Right atrium auricular region (tissue), 2 donors: ENCODE measurements at places on chromosomes 12 and 14.

- DNase-seq: no peak
Observed at GRCh38 chr12:34306133-34306830, 284.0 kb downstream of the ALG10 start.

DNA sequence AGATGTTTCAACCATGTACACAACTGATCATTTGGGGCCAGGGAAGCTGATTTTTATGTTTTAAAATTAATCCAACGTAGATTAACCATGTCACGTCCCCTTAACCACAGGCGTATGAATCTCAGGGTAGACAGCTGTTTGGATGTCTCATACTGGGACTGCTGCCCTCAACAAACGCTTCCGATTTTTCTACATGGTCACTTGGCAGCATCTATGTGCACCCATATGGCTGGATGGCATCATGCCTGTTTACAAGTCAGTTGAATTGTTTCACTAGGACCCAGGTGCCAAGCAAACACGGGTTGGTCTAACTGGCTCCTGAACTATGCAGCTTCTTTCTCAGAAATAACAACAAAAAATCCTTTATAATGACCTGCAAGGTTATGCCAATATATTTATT is 393.8 kb downstream of the NPAS3 start:
- DNase-seq: no peak

DNA sequence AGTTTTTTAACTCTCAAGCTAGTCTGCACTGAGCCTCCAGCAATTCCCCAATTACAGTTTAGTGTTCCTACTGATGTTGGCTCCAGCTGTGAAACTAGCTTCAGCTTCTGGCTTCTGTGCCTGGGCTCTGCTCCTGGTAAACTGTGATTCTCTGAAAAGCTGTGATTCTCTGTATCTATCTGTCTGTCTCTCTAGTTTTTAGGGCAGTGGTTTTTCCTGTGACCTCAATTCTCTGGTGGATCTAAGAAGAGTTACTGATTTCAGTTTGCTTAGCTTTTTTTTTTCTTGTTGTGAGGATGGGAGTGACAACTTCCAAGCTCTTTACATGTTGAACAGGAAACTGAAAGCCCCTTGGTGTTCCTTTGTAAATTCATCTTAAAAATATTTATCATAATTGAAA is 3.8 kb upstream of the HIF1A start:
- no peak for DNase-seq

- no peak for DNase-seq
Observed at GRCh38 chr14:73787486-73788316, 63.9 kb upstream of the PTGR2 start.

DNA sequence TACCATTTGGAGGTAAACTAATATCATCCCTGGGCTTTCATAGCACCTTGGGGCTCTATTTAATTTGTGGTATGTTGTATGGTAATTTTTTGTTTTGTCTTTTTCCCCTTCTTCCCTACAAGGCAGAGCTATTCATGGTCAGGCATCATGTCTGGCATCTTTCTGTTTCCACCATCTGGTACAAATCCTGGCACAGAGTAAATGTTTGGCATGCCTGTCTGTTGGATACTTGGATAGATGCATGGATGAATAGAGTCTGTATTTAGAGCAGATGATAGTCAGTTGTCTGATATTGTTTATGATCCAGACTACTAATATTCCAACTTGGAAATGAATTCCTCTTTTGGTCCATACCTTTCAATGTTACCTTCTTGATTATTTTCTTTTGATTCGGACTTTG is 139.8 kb downstream of the NEDD1 start:
- DNase-seq: no peak
